AG20443 (cell line): ENCODE measurements at places on chromosomes 11 and 22.
A peak's percentile ranks its signal among the peaks of the same experiment; 100 is the strongest.

- DNase-seq, result no peak
Measured at GRCh38 chr11:69614085-69614484, 26.9 kb upstream of the CCND1 start.

GRCh38 chr22:29125844-29126243, 53.0 kb downstream of the KREMEN1 start:
- DNase-seq, result no peak

DNA sequence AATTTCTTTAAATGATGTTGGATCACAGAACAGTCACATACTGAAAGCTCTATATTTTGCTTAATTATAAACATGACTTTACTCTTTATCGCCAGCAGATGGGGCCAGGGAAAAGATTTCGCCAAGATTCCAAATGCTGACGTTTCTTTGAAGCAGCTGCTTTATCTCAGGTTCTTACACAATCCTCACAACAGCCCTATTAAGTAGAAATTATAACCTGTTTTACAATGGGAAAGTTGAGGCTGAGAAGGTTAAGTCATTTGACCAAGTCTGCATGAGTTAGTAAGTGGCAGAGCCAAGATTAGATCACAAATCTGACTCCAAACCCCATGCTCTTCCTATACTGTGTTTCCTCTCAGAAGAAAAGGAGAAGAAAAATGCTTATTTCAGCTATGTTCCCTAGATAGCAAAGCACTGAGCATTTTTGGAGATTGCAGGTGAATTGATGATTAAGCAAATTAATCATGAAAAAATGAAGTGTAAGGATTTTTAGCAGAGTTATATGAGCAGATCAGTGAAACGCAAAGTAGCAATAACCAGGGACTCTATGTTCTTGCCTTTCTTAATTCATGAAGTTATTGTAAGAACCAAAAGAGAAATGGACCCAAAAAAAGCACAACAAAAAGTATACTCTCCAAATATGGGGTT, 79.0 kb downstream of the AASDHPPT start:
- DNase-seq, result peak; percentile 65

DNA sequence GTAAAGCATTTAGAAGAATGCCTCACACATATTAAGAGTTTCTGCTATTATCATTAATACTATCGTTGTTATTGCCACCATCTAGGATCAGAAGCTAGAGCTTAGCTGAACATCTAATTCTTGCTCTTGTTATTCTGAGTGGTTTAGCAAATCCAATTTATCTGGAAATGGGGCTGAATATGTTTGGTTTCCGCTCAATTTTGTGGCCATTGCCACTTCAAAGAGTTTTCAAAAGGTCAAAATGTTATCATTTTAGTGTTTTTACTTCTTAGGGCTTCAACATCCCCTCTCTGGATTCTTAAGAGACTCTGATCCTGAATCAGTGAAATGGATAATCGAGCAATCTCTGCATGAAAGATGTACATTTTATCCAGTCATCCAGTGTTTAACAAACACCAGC, 10.2 kb upstream of the PIK3IP1 start:
- DNase-seq, result no peak

- DNase-seq, result peak; percentile 77
Measured at GRCh38 chr11:95877291-95877690, 46.6 kb downstream of the MTMR2 start.

DNA sequence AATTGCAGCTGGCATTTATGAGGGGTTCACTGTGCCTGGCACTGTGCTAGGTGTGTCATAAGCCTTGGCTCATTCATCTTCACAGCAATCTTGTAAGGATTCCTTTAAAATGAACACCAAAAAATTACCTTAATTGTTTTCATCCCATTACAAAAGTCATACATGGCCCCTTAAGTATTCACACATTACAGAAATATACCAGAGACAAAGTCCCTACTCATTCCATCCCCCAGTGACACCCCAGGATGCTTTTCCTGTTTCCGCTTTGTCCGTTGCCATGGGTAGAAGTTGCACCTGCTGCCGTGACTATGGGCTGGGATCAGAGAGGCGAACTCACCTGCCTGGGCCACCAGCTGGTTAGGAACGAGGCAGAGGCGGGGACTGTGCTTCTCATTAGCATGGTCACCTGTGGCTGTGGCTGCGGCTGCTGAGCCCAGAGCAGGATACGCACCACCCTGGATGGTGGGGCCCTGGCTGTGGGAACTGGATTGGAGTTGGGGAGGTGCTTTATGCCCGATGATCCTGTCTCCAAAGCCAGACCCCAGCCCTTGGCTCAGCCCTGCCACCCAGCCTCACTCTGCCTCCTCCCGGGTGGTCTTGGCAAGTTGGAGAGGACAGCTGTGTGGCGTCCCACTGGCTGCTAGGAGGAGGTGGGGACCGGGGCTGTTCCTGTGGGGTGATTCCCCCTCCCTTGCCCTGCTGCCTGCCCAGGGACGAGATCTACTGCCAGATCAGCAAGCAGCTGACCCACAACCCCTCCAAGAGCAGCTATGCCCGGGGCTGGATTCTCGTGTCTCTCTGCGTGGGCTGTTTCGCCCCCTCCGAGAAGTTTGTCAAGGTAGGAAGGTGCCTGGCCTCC, 60.8 kb downstream of the MYO7A start:
- DNase-seq, result no peak

GRCh38 chr11:134660416-134660815, 248.4 kb upstream of the B3GAT1 start:
- DNase-seq, result no peak

DNA sequence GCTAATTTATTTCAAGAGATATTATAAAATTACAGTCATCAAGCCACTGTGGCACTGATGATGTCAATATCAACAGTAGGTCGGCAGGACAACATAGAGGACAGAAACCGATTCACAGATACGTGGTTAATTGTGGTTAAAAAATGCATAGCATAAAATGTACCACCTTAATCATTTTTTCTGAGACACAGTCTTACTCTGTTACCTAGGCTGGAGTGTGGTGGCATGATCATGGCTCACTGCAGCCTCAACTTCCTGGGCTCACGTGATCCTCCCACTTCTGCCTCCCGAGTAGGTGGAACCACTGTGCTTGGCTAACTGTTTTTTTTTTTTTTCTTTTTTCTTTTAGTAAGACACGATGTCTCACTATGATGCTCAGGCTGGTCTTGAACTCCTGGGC, 21.0 kb upstream of the TOLLIP start:
- DNase-seq, result no peak

DNA sequence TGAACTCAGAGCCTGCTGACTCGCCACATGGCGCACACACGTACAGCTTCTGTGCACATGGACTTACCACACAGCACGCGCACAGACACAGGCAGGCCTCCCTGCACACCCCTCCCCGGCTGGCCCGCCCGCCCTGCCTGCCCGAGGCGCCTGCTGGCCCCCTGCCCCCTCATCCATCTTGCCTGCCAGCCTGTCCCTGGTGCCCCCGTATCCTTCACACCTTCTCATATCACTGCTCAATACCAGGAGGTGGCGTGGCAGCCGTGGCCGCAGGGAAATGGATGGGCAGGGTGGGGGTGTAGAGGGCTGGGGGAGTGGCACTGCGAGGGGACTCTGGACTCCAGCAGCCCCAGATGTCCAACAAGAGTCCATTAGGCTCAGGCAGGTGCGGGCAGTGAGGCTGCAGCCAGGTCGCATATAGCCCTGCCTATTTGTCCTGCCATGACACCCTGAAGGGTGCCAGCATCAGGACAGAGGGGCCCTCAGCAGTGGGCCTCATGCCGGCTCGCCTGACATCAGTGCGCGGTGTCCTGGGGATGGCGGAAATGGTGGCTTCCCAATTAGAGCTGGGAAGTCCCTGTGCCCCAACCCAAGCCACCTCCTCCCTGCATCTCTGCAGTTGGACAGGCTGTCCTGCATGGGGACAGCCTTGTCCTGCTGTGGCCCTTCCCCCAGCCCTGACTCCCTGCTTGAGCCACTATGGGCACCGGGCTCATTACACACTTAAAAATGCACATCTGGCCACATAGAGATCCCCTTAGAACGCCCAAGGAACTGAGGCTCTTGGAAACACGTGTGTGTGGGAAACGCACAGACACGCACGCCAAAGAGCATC, 2.0 kb upstream of the TBX10 start:
- no peak for DNase-seq

DNA sequence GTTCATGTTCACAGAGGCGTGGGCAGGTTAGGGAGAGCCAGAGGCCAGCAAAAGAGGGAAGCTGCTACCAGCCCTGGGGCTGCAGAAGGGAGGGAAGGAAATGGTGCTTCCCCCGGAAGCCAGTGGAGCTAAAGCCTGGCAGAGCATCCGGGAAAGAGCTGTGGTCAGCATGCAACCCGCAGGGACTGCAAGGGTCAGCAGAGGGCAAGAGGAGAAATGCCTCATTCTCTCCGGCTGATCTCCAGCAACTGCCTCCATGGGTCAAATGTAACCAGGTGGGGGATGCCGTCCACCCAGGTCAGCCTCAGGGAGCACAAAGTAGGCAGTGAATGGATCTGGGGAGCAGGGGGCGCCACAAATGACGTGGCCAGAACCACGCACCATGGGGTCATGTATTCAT, 36.9 kb upstream of the PRR5 start:
- no peak for DNase-seq

GRCh38 chr11:1291295-1292017, 18.0 kb downstream of the TOLLIP start:
- no peak for DNase-seq

DNA sequence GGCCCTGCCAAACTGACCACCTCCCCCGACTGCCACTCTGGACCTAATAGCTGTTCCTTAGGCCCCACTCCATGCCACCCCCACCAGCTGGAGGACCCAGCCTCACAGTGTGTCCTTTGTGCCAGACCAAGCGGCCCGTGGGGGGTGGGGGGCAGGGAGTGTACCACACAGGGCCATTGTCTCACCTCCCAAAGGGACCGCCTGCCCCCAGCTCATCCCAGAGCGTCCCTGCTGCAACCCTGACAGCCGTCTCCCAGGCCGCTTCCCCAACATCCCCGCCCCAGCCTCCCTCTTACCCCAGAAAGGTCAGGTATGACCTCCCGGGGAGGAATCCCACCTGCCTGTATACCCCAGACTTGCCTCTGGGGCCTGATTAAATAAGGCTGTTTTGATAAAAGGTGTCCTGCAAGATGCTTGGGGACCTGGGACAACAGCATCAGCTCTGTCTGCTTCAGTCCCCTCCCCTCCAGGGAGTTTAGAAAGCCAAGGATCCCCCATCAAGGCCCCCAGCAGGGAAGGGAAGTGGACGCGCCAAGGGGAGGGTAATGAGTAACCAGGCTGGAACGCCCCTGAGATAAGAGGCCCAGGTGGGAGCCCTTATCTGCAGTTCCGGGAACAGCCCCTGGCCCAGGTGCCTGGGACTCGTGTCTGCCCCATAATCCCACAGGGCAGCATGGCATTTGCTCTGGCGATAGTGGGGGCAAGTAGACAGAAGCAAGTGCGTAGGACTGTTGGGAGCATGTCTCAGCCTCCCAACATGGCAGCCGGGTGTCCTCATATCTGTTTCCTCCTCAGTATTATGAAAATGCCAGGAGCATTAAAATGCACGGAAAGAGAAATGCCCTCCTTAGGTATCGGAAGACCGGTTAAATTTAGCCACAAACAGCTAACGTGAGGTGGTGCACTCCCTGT, 9.0 kb downstream of the CDC42EP1 start:
- DNase-seq, result no peak

- DNase-seq, result no peak
Measured at GRCh38 chr11:128615076-128615475, 27.7 kb upstream of the ETS1 start.

GRCh38 chr11:76047766-76048165, 158.5 kb downstream of the WNT11 start:
- no peak for DNase-seq

DNA sequence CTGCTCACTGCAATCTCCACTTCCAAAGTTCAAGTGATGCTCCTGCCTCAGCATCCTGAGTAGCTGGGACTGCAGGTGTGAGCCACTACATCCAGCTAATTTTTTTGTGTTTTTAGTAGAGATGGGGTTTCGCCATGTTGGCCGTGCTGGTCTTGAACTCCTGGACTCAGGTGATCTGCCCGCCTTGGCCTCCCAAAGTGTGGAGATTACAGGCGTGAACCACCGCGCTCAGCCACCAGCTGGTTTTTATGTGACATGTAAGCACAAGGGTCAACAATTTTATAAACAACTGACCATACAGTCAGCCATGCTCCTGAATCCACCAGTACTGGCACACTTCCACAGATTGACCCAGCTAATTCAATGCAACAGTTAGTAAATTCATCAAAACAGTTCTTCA, 526.3 kb upstream of the LRRC4C start:
- no peak for DNase-seq

DNA sequence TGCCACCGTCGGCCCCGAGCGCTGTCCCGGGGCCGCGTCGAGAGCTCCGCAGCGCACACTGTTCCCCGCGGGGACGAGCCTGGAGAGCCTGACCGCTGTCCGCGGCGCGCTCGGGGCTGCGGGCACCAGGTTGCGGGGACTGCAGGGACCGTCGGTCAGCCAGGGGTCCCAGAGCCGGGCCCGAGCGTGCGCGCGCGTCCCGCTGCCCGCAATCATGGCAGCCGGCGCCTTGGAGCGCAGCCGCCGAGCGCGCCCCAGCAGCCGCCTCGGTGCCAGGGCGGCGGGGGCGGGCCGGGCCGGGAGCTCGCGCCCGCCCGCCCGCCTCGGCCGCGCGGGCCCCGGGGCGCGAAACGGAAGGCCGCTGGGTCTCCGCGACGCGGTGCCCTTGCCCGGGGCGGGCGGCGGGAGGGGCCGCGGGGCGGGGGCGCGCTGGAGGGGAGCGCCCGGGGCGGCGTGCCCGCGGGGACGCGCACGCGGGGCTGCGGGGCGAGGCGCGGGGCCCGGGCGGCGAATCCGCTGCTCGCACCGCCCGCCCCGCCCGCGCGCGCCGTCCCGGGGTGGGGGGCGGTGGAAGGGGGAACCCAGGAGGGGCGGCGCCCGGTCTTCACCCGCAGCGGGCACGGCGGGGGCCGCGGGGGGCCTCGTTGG, 79.4 kb upstream of the PPARA start:
- peak; percentile 81 for DNase-seq

- DNase-seq, result no peak
Measured at GRCh38 chr22:50414476-50415248, 60.2 kb downstream of the SBF1 start.

DNA sequence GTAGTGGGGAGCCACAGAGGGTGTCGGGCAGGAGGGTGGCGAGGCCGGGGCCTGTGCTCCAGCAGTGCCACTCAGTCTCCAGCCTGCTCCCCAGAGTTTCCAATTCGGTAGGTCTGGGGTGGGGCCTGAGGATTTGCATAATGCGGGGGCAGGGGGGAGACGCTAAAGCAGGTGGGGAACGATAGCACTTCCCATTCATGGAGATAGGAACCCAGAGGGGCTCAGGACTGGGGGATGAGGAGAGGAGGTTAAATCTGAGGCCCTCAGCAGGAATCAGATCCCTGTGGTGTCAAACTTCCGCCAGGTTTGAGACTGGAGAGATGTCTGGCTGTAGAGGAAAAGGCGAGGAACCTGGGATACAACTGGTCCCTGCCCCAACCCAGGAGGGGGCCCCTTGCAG, 29.8 kb downstream of the WNT11 start:
- DNase-seq, result no peak

GRCh38 chr11:120704256-120704750, 192.8 kb downstream of the GRIK4 start:
- DNase-seq, result no peak

DNA sequence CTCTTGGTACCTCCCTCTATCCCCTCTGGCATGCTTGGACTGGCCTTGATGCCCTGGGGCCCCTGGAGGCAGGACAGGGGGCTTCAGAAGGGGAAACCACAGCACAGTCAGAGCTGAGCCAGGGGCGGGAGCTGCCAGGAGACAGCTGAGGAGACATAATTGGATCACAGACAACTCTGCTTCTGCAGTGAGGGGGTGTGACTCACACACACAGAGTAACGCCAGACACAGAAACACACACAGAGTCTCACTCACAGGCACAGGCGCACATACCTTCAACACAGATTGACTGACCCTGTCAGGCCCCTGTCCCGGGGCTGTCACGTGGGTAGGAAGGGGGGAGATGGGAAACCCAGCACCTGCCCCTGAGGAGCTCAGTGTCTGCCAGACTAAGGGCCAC, 20.6 kb downstream of the STARD10 start:
- peak; percentile 96 for DNase-seq
